Upper lobe of right lung (tissue), 1 donor: ENCODE measurements at places on chromosomes 16 and 17. TPM values are rescaled to one million over a fixed set of nuclear protein-coding genes. Genes with fewer than 3 reads are reported as not detected.
A peak's percentile ranks its signal among the peaks of the same experiment; 100 is the strongest.

The HOXB13 gene
- total RNA-seq, result not detected

The CCDC200 gene
- not detected for total RNA-seq

The SLC43A2 gene
- 39.9 TPM for total RNA-seq

The CBX2 gene
- total RNA-seq, result 3.4 TPM

The SLC52A1 gene
- total RNA-seq, result 0.26 TPM

The CA7 gene
- not detected for total RNA-seq

GRCh38 chr17:81918832-81919545 lies 1.0 kb upstream of the SIRT7 start:
- H3K4me3 ChIP-seq, result no peak overlapping the region
- DNase-seq, result no peak
- peaks cover 28% of the 10 kb centered on the region for H3K4me1 ChIP-seq
- H3K36me3 ChIP-seq, result peaks cover 30% of the 10 kb centered on the region
- no peaks in the 10 kb centered on the region for H3K27me3 ChIP-seq
- H3K27ac ChIP-seq, result no peak overlapping the region

DNA sequence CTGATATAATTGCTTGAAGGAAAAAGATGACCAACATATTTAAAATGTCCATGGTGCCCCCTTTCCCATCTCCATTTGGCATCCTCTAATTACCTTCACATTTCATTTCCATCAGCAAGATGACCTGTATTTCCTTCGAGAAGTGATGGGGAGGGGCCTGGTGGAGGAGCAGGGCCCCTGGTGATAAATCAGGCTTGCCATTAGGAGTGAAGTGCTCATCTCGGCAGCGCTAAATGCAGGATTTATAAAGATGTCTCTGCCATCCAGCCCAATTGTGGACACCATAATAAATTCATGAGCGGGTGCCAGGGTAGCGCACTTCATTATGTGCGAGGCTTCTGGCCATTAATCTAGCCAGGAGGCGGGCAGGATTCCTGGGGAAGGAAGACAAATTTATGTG lies 101.5 kb upstream of the IRX6 start:
- H3K27me3 ChIP-seq, result no peaks in the 10 kb centered on the region
- no peak overlapping the region for H3K4me3 ChIP-seq
- no peak for DNase-seq
- no peaks in the 10 kb centered on the region for H3K36me3 ChIP-seq
- no peaks in the 10 kb centered on the region for H3K4me1 ChIP-seq

DNA sequence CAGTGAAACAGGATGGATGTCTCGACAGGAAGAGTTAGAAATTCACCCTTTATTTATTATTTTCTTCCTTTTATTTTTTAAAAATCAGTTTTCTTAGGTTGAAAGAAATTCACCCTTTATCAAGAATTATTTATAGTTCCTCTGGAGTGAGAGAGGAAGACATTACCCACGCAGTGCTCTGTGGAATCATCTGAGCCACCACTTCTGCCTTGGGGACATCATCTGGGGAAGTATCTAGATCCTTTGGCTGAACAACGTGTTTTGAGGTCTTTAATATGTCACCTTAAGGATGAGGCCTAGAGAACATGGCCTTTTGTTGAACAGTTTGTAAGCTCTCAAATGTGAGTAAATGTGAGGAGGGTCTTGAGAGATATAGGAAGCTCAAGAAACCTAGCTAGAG lies 183.3 kb downstream of the UTP18 start:
- H3K4me1 ChIP-seq, result no peaks in the 10 kb centered on the region
- H3K36me3 ChIP-seq, result no peaks in the 10 kb centered on the region
- no peak overlapping the region for H3K27ac ChIP-seq
- H3K4me3 ChIP-seq, result no peak overlapping the region
- no peak for DNase-seq

GRCh38 chr17:19750020-19750572 lies 2.0 kb upstream of the ALDH3A1 start:
- no peak for DNase-seq
- no peak overlapping the region for H3K4me3 ChIP-seq
- H3K27me3 ChIP-seq, result no peaks in the 10 kb centered on the region
- H3K27ac ChIP-seq, result no peak overlapping the region

- H3K27me3 ChIP-seq, result no peaks in the 10 kb centered on the region
- no peak overlapping the region for H3K27ac ChIP-seq
- no peak overlapping the region for H3K4me3 ChIP-seq
- no peak for DNase-seq
Measured at GRCh38 chr16:12871784-12872183, 29.6 kb upstream of the SHISA9 start.

GRCh38 chr16:89134269-89134668 lies 37.3 kb upstream of the CDH15 start:
- H3K36me3 ChIP-seq, result peaks cover 37% of the 10 kb centered on the region
- H3K4me3 ChIP-seq, result no peak overlapping the region
- H3K27ac ChIP-seq, result no peak overlapping the region
- no peaks in the 10 kb centered on the region for H3K27me3 ChIP-seq
- peak; percentile 39 for DNase-seq
- H3K4me1 ChIP-seq, result no peaks in the 10 kb centered on the region

GRCh38 chr16:2514333-2515179 lies 804 bp downstream of the ATP6V0C start:
- peak overlapping the region; percentile 97 for H3K27ac ChIP-seq
- H3K27me3 ChIP-seq, result no peaks in the 10 kb centered on the region
- peak overlapping the region; percentile 88 for H3K4me3 ChIP-seq
- DNase-seq, result peak; percentile 85
- peaks cover 59% of the 10 kb centered on the region for H3K4me1 ChIP-seq
- peaks cover 7% of the 10 kb centered on the region for H3K36me3 ChIP-seq

DNA sequence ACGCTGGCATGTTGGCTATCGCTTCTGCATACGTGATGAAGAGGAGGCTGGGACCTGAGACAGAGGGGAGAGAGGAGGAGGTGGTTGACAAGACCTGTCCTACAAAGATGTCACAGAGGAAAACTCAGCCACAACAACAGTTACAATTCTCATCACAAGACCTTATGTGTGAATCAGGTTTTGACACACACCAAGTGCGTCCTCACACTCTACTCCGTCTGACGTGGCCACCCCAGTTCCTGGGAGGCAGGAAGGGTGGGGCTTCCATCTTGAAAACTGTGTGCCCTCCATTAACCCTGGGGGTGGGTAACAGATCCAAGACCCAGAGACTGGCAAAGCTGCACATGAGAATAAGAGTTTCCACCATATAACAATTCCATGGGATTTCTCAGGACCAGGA lies 24.1 kb downstream of the SLC6A4 start:
- no peaks in the 10 kb centered on the region for H3K27me3 ChIP-seq
- H3K4me1 ChIP-seq, result no peaks in the 10 kb centered on the region
- H3K27ac ChIP-seq, result no peak overlapping the region
